ENCODE measurements at places on chromosomes 11 and 22. TPM values are rescaled to one million over a fixed set of nuclear protein-coding genes. Genes with fewer than 3 reads are reported as not detected.

The PIWIL4 gene
- total RNA-seq, result 2.8 TPM

The NCAM1 gene
- total RNA-seq, result 1.8 TPM

DNA sequence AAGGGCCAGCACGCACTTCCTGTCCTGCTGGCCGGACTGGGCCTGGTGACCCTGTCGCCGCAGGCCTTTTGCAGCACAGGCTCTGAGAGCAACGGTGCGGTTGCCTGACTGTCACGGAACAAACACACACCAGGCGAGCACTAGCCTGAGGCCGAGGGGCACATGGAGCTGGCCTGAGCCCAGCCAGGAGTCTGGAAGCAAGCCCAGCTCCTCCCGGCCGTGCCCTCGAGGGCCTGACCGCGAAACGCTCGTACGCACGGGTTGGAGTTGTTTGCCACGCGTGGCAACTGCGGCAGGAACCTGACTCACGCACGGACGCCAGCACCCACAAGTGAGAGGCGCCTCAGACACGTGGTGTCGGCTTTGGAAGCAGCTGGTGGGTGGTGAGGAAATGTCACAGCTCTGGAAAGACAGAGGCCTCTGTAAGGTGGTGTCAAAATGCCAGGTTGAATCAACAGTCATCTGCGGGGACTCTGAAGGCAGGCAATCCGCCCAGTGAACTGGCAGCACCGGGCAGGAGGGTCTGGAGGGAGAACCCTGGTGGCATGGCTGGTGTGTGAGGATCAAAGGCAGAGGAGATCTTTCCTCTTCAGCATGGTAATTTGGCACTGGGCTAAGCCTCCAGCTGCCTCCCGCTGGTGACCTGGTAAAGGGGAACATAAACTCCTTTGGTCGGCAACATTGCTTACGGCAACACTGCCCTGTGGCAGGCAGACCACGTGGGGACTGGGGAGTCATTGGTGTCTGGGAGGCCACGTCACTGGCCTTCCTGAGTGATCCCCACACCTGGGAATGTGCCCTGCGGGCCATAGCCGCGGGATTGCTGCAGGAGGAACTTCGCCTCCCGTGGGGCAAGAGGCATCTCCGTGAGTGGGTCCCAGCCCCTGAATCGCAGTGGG, 15.3 kb upstream of the IL17REL start:
- DNase-seq, result peak; percentile 43

GRCh38 chr11:44651535-44652155, 75.1 kb upstream of the TSPAN18 start:
- DNase-seq, result no peak

DNA sequence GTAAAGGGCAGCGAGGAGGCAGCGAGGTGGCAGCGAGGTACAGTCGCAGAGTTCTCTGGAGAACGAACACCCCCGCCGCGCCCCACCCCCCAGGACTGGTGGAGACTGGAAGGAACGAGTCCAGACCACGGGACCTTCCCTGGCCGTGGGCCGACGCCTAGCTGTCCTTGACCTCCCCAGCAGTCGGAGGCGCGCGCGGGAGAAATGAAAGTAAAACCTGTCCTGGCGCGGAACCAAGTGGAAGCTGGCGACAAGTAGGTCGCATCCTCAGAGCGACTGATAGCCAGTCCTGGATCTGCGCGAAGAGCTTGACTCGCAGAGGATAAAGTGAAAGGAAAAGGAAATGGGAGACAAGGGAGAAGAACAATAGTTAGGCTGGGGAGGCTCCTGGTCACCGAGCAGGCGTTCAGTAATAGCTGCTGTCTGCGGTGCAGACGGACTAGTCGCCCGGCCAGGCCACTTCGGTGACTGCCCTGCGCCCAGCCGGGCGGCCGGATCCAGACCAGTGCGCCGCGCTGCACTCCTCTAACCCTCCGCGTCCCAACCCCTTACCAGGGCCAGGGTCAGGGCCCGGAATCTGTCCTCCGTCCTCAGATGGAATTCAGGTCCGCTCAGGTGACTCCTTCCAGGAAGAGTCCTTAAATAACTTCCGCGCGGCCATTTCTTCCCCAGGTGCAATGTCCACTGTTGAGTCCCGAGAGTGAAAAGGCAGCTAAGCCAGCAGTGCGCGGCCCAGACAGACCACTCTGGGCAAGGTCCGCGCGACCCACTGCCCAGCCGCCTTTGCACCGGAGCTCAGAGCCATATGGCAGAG, 1.9 kb upstream of the ADM start:
- peak; percentile 88 for DNase-seq

DNA sequence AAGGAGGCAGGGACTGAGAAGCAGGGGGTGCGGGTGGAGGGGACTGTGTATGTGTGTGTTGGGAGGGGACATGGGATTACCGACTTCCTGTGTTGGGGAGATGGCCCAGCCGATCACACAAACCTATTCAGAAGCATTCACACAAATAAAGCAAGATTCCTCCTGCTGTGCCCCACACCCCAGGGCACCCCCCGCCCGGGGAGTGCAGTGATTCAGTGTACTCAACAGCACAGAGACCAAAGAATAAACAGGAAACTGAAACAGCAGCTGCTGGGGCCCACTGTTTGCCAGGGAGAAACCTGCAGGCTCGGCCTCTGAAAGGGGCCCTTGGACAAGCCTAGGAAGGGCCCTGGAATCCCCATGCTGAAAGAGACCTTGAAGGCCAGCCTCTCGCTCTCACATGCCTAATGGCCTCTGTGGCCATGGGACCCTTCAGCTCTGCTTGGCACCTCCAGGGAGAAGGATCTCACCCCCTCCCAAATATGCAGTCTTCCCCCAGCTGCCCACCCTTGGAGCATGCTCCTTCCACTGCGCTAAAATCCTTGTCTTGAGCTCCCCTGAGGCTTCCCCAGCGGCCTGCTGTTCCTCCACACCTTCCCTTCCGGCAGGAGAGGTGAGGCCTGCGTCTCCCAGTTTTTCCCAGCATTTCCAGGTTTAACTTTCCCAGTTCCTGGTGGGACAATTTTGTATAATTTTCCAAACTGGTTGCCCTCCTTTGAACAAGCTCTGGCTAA, 72.9 kb downstream of the CSNK2A3 start:
- peak; percentile 10 for DNase-seq

- DNase-seq, result no peak
Observed at GRCh38 chr22:47367107-47367690, 604.7 kb downstream of the TBC1D22A start.

GRCh38 chr22:20064140-20064480, 15.9 kb upstream of the DGCR8 start:
- no peak for DNase-seq

DNA sequence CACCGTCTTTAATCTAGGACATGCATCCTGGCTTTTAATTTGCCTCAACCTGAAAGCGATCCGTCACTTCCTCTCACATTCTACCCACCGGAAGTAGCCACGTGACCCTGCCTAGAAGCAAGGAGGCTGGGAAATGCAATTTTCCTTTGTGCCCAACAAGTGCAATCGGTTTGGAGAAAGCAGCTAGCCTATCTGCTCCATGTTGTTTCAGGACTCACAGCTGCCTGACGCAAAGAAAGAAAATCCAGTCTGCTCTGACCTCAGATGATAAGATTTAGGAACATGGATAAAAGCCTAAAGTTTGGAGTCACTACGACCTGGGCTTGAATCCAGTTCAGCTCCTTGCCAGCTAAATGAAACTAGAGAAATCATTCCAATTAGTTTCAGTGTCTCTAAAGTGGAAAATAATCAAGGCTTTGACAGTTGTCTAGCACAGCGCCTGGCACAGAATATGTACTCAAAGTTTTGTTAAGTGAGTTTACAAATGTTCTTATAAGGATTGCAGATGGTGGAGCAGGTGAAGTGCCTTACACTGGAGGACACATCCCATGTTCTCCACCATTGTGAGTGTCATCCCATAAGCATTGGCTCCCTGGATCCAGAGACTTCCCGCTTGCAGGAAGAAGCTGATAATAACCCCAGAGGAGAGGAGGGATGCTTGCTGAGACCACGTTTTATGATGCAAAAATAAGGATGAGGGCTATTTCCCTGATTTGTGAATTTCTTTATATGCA, 553.7 kb downstream of the MN1 start:
- peak; percentile 48 for DNase-seq

GRCh38 chr22:42769574-42770447, 49.1 kb upstream of the A4GALT start:
- DNase-seq, result peak; percentile 86

GRCh38 chr11:9250139-9250582, 15.0 kb downstream of the DENND5A start:
- no peak for DNase-seq

DNA sequence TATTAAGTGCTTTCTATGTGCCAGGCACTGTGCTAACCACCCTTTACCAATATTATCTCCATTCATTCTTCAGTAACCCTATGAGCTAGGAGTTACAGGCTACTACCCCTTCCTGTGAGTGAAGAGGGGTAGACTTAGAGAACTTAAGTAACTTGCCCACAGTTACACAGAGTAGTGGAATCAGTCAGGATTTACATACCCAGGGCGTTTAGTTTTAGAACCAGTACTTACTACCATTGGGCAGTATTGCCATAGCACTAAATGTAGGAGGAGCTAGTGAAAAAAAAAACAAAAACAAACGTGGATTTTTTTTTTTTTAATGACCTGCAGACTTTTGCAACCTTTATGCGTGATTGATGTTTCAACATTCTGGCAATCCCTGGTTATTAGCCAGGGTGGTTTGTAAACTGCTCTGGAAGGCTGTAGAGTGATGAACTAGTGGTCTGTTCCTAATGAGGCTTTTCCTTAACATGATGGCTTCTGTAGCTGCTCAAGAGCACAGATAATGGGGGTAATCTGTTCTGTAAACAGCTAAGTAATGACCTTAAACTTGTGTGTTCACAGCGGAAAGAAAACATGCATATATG, 11.4 kb downstream of the TBCEL start:
- DNase-seq, result no peak

- DNase-seq, result no peak
Observed at GRCh38 chr11:105032495-105032894, 2.4 kb downstream of the CASP1 start.

DNA sequence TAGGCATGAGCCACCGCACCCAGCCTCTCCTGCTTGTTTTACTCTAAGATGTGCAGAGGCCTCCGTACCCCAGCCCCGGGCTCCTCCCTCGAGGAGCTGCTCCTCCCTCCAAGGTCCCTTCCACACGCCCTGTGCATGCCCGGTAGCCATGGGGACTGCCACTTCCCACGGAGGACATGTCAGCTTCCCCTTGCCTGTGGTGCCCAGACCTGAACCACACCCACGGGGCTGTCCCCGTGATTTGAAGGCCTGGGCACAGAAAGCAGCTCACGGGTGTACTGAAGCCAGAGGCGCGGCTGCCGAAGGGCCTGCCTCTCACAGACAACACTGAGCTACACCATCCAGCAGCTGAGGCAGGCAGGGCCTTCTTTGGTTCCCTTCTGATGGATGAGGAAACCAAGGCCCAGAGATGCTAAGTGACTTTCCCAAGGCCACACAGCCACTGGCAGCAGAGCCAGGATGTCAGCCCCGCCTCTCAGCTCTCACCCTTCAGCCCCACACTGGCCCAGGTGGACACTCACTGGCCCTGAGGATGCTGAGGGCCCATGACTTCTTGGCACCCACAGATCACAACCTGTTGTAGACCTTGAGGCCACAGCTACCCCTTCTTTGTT, 7.3 kb downstream of the INS start:
- DNase-seq, result no peak

DNA sequence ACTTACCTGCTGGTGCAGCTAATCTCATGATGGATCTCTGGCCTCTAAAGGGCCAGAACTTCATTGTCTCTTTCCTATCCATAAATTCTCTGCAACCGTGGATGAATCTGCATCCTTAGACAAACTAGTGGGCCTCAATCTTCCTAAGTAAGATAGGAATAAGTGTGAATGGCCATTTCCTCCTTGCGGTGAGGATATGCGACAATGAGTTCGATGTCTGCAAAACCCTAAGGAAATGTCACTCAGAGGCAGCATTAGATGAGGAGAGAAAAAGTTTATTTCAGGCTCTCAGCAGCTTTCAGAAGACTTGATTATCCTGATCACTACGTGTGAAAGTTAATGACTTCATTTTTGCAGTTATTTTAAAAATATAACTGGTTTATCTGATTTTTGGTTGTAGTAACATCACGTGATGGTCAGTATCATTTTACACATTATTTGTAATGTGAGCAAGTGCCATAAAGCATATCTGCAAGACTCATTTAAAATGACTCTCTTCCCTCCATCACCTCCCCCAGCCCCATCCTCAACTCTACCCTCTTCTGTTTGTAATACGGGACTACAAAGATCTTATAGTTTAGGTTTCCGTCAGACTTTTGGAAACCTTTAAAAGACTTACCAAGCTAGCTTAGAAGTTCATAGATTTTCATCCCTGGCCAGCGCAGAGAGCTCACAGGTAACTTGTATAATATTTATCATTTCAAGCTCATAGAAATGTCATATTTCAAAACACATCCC, 10.2 kb downstream of the GRAP2 start:
- DNase-seq, result no peak

DNA sequence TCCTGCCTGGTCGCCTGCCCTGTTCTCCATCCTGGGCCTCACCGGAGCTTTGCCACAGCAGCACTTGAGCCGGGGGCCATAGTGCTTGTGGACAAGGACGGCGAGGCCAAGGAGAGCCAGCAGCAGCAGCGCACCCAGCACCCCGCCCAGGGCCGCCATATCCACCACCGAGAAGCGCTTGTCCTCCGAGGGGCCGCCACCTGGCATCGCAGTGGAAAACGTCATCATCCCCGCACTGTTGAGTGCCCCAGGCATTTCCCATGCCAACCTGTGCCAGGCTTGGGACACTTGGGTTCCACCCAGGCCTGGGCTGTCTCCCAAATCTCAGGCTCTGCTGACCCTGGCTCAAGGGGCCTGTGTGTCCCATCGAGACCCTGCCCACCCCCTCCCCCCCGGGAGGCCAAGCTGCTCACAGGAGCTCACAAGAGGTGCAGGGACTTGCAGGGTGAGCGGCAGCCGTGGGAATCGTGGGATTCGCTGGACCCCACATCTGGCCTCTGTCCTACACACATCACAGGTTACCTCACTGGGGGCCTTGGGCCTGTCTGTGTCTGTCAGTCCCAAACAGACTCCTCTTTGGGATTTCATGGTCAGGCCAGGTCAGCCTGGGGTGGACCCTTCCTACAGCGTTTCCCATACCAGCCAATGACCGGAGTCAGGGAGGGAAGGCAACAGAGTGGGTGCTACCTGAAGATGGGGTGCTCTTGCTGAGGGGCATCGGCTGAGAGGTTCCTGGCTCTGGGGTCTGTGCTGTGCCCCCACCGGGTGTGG, 2.3 kb upstream of the IRF7 start:
- no peak for DNase-seq

DNA sequence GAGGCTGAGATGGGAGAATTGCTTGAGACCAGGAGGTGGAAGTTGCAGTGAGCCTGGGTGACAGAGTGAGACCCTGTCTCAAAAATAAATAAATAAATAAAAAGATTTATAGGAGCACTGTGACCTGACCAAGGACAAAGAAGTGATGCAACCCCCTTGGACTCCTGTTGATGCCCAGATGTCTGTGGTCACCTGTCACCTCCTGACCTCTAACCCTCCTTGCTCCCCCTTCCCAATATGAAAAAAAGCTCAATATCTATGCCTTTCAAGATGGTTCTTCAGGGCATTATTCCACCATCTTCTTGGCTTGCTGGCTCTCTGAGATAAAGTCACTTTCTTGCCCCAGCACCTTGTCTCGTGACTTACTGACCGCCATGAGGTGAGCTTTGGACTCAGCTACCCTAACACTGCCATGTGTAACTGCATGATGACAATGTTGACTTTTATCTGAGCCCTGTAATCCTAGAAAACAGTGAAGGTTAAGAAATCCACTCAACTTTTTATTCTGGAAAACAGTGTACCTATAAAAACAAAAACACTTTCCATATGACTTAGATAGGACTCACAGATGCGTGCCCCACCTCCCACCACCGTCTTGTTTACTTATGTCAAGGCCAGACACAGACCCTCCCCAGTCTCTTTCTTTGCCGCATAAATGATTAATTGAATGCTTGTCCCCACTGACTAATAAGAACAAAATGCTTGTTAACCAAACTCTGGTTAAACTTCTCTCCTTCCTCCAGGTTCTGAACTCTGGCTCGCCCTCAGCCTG, 360.5 kb downstream of the BUD13 start:
- DNase-seq, result no peak
